ENCODE measurements at places on chromosomes 2 and 18.
A peak's percentile ranks its signal among the peaks of the same experiment; 100 is the strongest.

DNA sequence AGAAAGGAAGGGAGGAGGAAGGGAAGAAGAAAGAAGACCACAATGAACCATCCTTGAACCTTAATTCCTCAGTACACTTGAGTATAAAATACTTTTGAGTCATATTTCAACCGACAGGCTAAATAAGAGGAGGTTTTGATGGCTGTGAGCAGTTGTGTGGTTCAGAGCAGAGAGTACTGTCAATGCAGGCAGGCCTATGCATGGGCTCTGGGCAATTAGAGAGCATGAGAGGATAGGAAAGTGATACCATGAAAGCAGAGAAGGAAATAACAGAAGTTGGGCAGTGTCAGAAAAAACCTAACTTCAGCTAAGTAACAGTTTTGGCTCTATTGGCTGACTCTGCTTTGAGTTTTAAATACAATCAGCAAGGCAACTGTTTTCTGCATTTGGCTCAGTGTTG is 123.6 kb upstream of the STK17B start:
- no peak overlapping the region for H3K4me3 ChIP-seq
- peak; percentile 35 for DNase-seq
- peaks cover 12% of the 10 kb centered on the region for H3K4me1 ChIP-seq
- H3K27ac ChIP-seq, result no peak overlapping the region

DNA sequence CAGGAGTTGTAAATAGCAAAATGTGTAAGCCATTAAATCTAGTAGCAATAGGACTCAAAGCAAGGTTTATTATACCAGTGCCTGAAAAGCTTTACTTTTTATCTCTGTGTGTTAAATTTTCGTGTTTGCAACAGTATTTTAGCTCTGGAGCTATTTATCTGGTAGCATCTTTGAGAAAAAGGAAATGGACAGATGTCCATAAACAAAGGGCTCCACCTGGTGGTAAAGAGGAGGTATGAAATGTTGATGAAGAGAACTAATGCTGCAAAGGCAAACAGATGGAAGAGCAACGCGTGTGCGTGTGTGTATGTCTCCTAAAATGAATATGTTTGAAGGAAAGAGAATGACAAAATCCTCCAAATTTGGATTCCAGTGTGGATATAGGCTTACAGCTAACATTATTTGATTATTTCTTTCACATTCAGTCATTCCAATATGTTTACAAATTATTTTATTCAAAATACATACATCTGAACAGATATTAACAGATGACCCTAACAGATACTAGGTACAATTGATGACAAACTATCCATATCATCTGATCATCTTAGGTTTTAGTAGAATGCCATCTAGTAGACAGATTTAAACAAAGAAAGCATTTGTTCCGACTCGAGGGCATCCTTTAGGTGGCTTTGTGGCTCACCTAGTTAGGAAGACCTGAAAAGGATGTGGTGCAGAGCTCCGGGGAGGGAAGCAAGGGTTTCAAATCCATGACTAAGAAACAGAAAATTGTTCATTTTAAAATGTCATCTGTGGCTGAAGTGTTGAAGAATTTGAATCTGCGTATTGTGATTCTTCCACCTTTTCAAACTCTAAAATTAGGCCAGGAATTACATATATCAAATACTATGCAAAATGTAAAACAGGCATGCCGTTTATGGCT is 383.3 kb downstream of the MTX2 start:
- peaks cover 62% of the 10 kb centered on the region for H3K4me1 ChIP-seq
- DNase-seq, result peak; percentile 94
- H3K36me3 ChIP-seq, result no peaks in the 10 kb centered on the region
- H3K4me3 ChIP-seq, result peak overlapping the region; percentile 33
- no peaks in the 10 kb centered on the region for H3K27me3 ChIP-seq

DNA sequence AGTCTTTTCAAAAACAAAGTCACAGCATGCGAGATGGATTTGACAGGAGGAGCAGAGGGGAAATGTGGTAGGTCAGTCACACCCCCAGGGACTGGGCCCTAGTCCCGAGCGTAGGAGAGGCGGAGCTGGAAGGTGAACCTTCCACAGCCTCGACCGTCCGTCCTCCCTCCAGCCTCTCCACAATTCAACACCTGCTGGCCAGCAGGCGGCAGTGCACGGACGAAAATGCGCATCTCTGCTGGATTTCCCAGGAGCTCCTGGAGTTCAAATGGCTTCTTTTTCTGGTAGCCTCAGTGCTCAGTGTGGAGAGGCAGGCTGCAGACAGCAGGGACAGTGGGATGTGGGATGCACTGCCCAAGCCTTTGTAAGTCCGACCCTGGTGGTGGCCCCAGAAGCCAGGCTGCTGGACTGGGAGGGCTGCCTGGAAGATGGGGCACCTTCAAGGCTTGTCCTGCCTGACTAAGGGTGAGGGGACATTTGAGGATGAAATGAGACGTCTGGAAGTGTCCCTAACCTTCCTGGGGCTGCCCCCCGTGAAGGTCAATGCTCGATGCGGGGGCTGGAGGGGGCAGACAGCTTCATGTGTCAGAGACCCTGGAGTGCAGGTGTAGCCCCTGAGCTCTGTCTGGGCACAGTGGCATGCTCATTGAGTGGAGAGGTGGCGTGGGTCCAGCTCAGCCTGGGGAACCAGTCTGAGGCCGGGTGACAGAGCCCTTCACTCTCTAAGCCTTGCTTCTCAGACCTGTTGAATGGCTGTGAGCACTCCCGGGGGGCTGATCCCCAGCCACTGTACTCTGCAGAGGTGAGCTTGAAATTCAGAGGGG is 189.5 kb downstream of the TFCP2L1 start:
- H3K36me3 ChIP-seq, result no peaks in the 10 kb centered on the region
- H3K27ac ChIP-seq, result no peak overlapping the region
- no peaks in the 10 kb centered on the region for H3K27me3 ChIP-seq
- no peak overlapping the region for H3K4me3 ChIP-seq

DNA sequence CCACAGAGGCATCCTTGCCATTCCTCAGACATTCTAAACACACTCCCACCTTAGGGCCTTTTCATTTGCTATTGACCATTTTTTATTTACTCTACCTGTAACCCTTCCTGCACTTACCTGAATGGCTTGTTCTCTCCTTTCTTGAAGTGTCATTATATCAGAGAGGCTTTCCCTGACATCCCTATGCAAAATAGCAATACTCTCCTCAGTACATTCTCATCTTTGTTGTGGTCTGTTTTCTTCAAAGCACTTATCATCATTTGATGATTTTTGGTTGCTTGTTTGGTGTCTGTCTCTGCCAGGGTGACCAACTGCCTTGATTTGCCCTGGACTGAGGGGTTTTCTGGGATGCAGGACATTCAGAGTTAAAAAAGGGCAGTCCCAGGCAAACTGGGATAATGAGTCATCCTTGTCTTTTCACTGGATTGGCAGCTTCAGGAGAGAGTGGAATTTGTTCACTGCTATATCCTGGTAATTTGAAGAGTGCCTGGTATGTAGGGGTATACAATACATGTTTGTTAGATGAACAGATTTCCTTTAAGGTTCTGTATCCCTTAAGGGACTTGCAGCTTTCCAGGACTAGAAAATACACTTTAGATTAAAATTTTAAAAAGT is 102.4 kb downstream of the BABAM2 start:
- H3K27ac ChIP-seq, result no peak overlapping the region
- H3K36me3 ChIP-seq, result no peaks in the 10 kb centered on the region
- no peaks in the 10 kb centered on the region for H3K27me3 ChIP-seq
- no peak overlapping the region for H3K4me3 ChIP-seq
- no peak for DNase-seq
- H3K4me1 ChIP-seq, result no peaks in the 10 kb centered on the region

Data from Karpas-422 (cell line).